HTR-8/SVneo (cell line): ENCODE measurements at places on chromosomes 3 and 15.

DNA sequence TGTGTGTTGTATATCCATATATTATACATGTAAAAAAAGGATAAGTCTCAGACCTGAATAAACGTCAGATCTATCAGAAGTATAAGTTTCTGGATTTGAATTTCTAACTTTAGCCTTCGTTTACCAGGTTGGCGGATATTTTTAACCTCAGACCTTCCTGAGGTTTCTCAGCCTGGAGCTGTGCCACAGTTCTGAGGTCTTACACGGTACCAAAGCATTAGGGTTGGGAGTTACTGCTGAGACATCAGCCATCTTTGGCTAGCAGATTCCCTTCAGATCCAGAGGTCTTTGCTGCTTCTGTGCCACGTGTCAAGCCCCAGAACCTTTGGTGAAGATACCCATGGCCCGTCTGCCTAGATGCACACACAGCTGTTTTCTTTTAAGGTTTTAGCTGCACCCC is 84.7 kb downstream of the PPP2R3A start:
- DNase-seq = no peak

GRCh38 chr15:58438111-58438510 is 6.3 kb downstream of the LIPC start:
- no peak for DNase-seq

DNA sequence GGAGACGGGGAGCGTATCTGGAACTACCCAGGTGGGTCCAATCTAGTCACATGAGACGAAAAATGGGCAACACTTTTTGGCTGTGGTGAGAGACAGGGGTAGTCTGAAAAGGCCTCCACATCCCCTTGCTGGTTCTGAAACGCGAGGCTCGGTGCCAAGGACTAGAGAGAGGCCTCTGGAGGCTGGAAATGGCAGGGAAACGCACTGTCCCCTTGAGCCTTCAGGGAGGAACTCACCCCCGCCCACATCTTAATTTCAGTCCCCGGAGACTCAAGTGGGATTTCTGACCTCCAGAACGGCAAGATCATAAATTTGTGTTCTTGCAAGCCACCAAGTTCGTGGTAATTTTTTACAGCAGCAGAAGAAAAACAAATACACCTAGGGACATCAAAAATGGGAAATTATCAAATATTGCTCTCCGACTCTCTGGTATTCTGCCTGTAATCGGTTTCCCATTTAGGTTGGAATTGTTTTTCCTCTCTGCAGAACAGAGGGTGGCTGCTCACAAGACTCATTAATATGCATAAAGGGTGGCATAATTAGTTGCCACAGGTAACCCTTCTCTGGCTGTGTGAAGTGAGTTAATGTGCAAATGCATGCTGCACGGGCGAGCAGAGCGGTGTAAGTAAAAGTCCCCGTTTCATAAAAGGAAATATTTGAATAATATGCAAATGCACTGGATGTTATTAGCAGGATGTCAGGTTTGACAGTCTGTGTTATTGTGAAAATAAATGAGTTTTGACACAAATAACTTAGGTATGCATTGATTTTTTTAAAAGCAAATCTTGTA is 185.7 kb downstream of the ARRDC4 start:
- DNase-seq = no peak

- no peak for DNase-seq
Observed at GRCh38 chr3:40445880-40446279, 11.3 kb upstream of the RPL14 start.

DNA sequence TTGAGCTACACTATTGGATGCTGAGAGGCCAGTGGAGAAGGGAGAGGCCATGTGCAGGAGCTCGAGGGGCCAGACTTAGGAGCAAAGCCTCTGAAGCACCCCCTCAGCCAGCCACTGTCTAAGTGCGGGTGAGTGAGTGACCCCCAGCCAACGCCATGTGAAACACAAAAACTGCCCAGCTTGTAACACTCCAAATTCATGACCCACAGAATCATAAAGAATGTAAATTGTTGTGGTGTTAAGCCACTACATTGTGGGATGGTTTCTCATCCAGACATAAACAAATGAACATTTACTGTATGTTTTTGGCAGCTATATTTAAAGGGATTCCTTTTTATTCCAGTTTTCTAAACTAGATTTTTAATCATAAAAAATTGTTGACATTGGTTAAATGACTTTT is 27.2 kb upstream of the TMEM158 start:
- no peak for DNase-seq

GRCh38 chr3:42518800-42519567 is 16.5 kb downstream of the VIPR1 start:
- no peak for DNase-seq

GRCh38 chr15:50304836-50305235 is 39.3 kb upstream of the HDC start:
- no peak for DNase-seq

DNA sequence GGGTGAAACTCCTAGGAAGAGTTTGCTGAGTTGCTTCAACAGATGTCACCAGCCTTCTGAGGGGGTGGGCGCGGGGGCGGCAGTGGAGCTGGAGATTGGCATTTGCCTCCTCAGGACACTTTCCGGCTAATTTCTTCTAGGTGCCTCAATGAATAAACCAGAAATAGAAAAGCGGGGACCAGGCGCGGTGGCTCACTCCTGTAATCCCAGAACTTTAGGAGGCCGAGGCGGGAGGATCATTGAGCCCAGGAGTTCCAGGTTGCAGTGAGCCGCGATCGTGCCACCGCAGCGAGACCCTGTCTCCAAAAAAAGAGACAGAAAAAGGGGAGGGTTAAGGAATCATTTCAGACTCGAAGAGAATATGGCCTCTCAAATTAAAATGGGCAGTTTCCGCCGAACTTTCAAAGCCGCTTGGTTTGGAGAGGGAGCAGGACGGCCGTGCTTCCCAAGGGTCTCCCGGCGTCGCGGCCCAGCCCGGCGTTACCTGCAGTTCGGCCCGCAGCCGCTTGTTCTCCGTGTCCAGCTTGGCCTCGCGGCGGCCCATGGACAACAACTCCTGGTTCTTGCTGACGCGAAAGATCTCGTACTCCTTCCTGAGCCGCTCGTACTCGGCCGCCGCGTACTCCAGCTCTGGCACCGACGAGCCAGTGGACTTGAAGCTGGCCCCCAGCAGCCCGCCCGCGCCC is 587 bp downstream of the NPHP3 start:
- peak; percentile 51 for DNase-seq

- peak; percentile 57 for DNase-seq
Observed at GRCh38 chr3:187841560-187841959, 96.3 kb upstream of the BCL6 start.

DNA sequence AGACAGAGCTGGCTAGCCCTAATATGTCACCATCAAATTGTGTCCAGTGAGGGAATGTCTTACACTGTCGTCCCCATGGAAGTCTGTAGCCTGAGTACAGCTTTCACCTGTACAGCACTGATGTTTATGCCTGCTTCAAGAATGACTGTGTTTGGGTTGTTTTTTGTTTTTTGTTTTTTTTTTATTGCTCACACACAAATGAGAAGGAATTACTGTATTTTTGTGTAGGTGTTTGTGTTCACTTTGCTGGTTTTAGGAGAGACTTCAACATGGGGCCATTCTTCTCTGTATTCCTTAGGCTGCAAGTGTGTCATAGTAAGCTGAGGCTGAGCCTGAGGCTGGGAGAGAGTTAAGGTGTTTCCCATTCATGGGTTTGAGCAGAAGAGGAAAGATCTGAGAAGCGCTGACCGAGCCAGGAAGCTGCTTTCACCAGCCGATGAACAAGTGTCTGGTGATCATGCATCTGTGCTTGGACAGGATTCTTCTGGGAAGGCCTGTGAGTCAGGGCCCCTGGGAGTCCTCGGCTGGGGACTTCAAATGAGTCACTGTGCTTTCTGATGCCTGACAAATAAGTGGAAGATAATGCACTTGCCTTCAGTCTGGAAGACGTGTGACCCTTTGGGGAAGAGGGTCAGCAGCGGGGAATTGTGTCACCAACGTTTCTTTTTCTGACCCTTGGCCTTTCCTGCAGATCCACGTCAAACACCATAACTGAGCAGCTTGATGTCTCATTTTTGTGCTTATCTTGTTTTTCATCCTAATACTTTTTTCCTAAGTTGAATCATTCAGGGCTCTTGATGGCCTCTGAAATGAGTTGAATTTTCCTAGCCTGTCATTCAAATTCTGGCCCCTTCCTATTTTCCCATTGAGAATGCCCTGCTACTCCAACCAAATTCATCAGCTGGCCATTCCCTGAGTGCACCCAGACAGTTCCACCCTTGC is 36.7 kb upstream of the ZBTB38 start:
- DNase-seq = peak; percentile 87

- DNase-seq = no peak
Observed at GRCh38 chr15:84804005-84804900, 12.9 kb upstream of the ALPK3 start.

DNA sequence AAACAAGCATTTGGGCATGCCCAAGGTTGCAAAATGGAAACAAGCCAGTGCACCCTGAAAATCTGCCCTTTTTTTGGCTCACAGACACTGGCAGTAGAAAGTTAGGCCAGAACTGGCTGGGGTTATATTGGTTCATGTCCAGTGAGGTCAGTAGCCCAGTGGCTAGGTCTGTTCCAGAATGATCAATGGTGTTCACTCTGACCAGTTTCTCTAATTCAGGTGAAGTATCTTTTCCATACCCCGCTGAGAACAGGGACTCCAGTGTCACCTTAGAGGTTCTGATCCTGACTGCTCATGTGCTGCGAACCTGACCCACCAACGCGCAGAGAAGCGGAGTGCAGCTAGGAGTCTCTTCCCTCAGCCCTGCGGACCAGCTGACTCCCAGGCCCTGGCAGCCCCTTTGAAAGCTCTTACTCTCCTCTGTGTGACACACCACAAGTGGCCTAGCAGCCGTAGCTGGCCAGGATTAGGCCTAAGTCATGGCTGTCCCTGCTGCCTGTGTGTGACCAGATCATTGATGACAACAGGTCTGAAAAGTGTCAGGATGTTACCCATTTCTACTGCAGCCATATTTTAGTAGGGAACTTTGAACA is 123.5 kb downstream of the GHSR start:
- no peak for DNase-seq

DNA sequence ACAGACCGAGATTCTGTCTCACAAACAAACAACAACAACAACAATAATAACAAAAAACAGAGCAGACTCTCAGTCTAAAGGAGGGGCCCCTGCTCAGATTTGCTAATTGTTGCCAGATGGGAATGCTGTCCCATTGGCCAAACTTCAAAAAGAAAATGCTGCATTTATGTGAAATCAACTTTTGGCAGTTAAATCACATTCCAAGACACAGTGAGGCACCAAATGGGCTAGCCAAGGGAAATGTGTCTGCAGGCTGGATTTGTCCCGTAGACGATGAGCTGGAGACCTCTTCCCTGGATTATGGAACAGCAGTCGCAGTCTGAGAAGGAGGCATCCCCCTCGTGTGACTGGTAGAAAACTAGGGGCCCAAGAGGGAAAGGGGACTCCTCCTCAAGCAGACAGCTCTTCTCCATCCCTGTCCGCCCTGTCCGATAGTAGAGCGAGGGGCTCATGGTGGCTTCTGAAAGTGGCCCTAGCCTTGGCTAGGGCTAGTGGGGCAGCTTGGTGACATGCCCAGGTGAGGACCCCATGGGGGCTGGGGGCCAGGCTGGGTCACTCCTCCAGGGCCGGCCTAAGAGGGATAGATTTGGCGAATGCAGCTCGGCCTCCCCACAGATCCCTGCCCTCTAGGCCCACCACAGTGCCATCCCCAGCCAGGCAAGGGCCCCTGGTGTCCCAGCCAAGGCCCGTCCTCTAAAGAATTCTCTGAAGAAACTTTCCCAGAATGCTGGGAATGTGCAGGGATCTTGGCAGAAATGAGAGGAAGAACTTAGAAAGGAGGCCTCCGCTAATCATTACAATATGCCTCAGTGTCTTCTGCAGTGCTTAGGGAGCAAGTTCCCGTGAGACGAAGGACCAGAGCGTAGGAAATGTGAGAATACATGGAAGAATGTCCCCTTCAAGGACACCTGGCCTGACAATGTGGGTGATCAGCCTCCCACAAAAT is 2.0 kb downstream of the SLC22A14 start:
- DNase-seq = no peak

DNA sequence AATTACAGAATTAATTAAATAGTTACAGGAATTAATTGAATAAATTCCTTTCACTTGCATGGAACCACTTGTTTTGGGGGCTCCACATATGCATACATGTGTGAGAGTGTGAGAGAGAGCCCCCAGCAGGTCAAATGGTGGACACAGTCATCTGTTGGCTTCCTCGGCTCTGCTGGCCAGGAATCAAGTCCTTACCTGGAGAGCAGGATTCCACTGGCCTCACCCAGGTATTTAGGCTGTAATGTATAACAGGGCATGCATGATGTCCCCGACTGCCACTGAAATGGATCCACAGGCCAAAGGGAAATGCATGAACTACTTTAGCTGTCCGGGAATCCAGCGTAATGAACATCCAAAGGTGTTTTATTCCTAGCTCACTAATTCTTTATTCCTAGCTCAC is 139.7 kb upstream of the SMAD3 start:
- DNase-seq = no peak

- DNase-seq = no peak
Observed at GRCh38 chr15:63698692-63699091, 101.5 kb downstream of the FBXL22 start.

DNA sequence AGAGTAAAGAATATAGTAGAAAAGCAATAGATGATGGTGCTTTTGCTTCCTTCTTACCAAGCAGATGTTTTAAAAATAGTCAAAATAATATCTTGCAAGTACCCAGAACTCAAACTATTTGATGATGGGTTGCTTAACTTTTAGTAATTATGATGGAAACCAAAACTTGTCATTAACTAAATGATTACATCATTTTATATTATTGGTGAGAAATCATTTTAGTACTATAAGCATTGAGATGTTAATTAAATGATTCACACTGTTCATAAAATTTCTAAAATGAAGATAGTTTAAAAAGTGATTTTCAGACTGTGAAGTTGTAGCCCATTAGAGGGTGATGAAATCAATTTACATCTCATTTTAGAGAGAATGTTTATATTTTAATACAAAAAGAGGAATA is 24.4 kb upstream of the GOLGA8B start:
- DNase-seq = no peak

DNA sequence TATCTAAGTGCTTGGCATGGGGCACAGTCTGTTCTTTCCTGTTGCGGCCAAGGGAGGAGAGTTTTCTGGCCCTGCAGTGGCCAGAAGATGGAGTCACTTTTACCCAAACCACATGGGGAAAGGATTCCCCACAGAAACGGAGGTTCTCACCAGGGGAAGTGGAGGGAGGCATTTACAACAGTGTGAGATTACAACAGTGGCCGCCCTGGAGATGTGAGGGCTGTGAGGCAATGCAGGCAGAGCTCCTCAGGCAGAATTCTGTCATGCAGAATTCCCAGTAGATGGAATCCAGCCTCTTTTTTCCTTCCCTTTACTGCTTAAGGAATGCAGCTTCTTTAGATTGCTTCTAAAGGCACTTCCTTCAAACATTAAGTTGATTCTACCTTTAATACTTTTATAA is 83.1 kb downstream of the CACNA1D start:
- DNase-seq = no peak
